ENCODE measurements at places on chromosomes 4 and X. TPM values are rescaled to one million over a fixed set of nuclear protein-coding genes. Genes with fewer than 3 reads are reported as not detected.

- peaks cover 2% of the 10 kb centered on the region for H3K4me1 ChIP-seq
- H3K4me3 ChIP-seq, result no peak overlapping the region
- H3K27me3 ChIP-seq, result no peaks in the 10 kb centered on the region
- no peak overlapping the region for H3K27ac ChIP-seq
Observed at GRCh38 chrX:152845618-152846240, 14.9 kb downstream of the NSDHL start.

- H3K4me1 ChIP-seq, result peaks cover 26% of the 10 kb centered on the region
- H3K27ac ChIP-seq, result peak overlapping the region; percentile 45
- no peak for DNase-seq
- no peaks in the 10 kb centered on the region for H3K27me3 ChIP-seq
- H3K36me3 ChIP-seq, result peaks cover 27% of the 10 kb centered on the region
Observed at GRCh38 chr4:128285085-128285997, 2.3 kb downstream of the PGRMC2 start.

DCAF12L2 gene
- total RNA-seq, result not detected

- H3K27me3 ChIP-seq, result peaks cover 2% of the 10 kb centered on the region
- H3K27ac ChIP-seq, result no peak overlapping the region
- H3K4me3 ChIP-seq, result no peak overlapping the region
- no peaks in the 10 kb centered on the region for H3K4me1 ChIP-seq
- no peaks in the 10 kb centered on the region for H3K36me3 ChIP-seq
- no peak for DNase-seq
Observed at GRCh38 chr4:55216863-55217635, 91.7 kb upstream of the KDR start.

GPC4 gene
- total RNA-seq, result 0.05 TPM

GRCh38 chrX:132146456-132146855 is 18.6 kb upstream of the FRMD7 start:
- peaks cover 15% of the 10 kb centered on the region for H3K27me3 ChIP-seq
- no peak overlapping the region for H3K4me3 ChIP-seq
- no peak for DNase-seq
- H3K36me3 ChIP-seq, result no peaks in the 10 kb centered on the region

DNA sequence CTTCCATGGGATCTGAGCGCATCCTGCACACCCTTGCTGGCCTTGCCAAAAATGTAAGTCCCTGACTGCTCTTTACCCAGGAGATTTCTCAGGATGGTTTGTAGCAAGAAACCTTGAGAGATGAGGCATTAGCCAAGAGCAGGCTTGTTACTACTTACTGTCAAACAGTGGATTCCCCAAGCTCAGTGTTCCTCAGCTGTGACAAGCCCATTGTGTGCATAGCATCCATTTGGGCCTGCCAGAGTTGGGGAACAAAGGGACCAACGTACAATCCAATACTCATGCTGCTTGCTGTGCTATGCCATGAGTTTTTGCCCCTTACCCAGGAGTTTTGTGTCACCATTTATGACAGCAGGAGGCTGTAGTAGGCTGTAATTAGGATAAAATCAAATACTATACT is 267.6 kb downstream of the TENM3 start:
- peaks cover 2% of the 10 kb centered on the region for H3K27me3 ChIP-seq
- H3K4me1 ChIP-seq, result no peaks in the 10 kb centered on the region
- H3K36me3 ChIP-seq, result no peaks in the 10 kb centered on the region
- no peak for DNase-seq

FOXR2 gene
- total RNA-seq, result not detected

GRCh38 chrX:111854556-111855490 is 21.2 kb upstream of the TRPC5OS start:
- no peak overlapping the region for H3K27ac ChIP-seq
- H3K4me1 ChIP-seq, result no peaks in the 10 kb centered on the region
- no peak overlapping the region for H3K4me3 ChIP-seq

GRCh38 chr4:1249731-1250526 is 999 bp upstream of the CTBP1 start:
- peak overlapping the region; percentile 90 for H3K4me3 ChIP-seq
- H3K36me3 ChIP-seq, result peaks cover 55% of the 10 kb centered on the region
- H3K4me1 ChIP-seq, result peaks cover 45% of the 10 kb centered on the region
- no peaks in the 10 kb centered on the region for H3K27me3 ChIP-seq

DNA sequence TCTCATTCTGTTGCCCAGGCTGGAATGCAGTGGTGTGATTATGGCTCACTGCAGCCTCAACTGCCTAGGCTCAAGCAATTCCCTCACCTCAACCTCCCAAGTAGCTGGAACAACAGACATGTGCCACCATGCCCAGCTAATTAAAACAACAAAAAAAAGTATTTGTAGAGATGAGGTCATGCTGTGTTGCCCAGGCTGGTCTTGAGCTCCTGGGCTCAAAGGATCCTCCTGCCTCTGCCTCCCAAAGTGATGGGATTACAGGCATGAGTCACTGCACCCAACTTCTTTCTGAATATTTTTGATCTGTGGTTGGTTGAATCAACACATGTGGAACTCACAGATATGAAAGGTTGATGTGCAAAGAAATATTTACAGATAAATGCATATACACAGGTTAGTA is 18.5 kb upstream of the SEPTIN11 start:
- H3K27ac ChIP-seq, result no peak overlapping the region
- no peak for DNase-seq
- H3K4me1 ChIP-seq, result no peaks in the 10 kb centered on the region
- no peak overlapping the region for H3K4me3 ChIP-seq
- peaks cover 16% of the 10 kb centered on the region for H3K27me3 ChIP-seq

DNA sequence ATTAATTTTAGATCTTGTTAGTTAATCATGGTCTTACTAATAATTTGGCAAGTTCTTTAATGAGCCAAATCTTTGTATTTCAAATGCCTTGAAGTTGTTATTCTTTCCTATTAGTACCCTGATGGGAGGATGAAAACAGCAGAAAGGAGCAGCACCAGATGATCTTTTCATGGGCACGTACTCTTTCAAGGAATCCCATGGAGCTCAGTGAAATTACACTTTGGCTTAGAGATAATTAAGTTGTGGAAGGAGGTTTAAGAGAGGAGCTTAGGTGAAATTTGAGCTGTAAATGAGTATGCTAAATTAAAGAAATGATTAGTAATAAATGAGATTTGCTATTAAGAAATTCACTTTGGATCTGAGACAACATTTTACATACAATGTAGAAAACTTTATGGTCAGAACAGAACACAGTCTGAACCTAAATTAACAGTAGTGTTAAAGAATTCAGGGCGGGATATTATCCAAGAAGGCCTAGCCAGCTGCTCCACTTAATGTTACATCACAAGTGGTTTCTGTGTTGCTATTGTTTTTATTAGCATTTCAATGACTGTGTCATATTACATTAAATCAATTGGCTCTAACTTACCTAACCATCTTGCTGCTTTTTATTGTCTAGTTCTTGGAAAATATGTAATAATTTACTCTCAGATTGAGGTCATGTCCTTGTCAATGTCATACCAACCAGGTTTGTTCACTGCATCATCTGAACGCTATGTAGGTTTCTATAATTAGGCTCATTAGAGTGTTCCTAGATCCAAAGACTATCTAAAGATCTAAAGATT is 3.9 kb downstream of the MTHFD2L start:
- H3K36me3 ChIP-seq, result peaks cover 35% of the 10 kb centered on the region
- H3K4me3 ChIP-seq, result no peak overlapping the region
- peaks cover 18% of the 10 kb centered on the region for H3K4me1 ChIP-seq
- no peak for DNase-seq
- no peak overlapping the region for H3K27ac ChIP-seq

NUDT10 gene
- 0.51 TPM for total RNA-seq

- H3K27me3 ChIP-seq, result no peaks in the 10 kb centered on the region
- H3K4me1 ChIP-seq, result no peaks in the 10 kb centered on the region
- no peak overlapping the region for H3K4me3 ChIP-seq
- no peak overlapping the region for H3K27ac ChIP-seq
Observed at GRCh38 chrX:750812-751211, 120.2 kb downstream of the SHOX start.

ESX1 gene
- not detected for total RNA-seq

DNA sequence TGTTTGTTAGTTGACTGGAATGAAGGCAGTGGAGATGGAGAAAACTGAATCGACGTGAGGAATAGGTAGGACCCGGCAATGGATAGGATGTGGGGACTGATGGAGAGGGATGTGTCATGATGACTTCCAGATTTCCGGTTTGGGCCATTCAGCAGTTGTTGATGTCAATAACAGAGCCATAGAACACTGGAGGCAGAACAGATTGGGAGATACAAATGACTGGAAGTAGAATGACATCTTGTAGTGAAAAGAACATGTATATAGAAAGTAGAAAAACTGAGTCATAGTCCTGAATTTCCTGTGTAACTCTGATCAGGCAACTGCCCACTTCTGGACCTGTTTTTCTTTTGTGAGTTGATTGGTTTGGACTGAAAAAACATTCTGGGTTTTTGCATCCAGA is 24.5 kb downstream of the CETN2 start:
- H3K4me3 ChIP-seq, result no peak overlapping the region
- H3K4me1 ChIP-seq, result peaks cover 4% of the 10 kb centered on the region
- H3K27me3 ChIP-seq, result peaks cover 7% of the 10 kb centered on the region
- DNase-seq, result no peak
- no peaks in the 10 kb centered on the region for H3K36me3 ChIP-seq

H2BW2 gene
- total RNA-seq, result not detected

- H3K4me3 ChIP-seq, result no peak overlapping the region
- H3K27ac ChIP-seq, result no peak overlapping the region
- DNase-seq, result no peak
- H3K4me1 ChIP-seq, result peaks cover 2% of the 10 kb centered on the region
- no peaks in the 10 kb centered on the region for H3K27me3 ChIP-seq
- no peaks in the 10 kb centered on the region for H3K36me3 ChIP-seq
Observed at GRCh38 chrX:39384996-39385395, 583.7 kb downstream of the MID1IP1 start.

AKAP14 gene
- total RNA-seq, result not detected

GRCh38 chr4:87916626-87917025 is 58.9 kb upstream of the SPP1 start:
- H3K4me3 ChIP-seq, result no peak overlapping the region
- H3K27ac ChIP-seq, result no peak overlapping the region
- H3K36me3 ChIP-seq, result no peaks in the 10 kb centered on the region
- no peak for DNase-seq

DNA sequence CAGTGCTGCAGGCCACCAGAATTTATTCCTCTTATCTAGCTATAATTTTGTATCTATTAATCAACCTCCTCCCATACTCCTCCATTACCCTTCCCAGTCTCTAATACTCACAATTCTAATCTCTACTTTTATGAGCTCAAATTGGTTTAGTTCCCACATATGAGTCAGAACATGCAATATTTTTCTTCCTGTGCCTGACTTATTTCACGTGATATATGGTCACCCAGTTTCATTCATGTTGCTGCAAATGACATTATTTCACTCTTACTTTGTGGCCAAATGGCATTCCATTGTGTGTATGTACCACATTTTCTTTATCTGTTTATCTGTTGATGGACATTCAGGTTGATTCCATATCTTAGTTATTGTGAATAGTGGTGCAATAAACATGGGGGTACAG is 483.5 kb downstream of the ACTRT1 start:
- H3K4me1 ChIP-seq, result no peaks in the 10 kb centered on the region
- H3K27me3 ChIP-seq, result no peaks in the 10 kb centered on the region
- no peak for DNase-seq
- no peak overlapping the region for H3K27ac ChIP-seq

GLOD5 gene
- total RNA-seq, result not detected

FAM184B gene
- not detected for total RNA-seq

DMRTC1B gene
- total RNA-seq, result not detected

- no peaks in the 10 kb centered on the region for H3K27me3 ChIP-seq
- H3K4me1 ChIP-seq, result peaks cover 14% of the 10 kb centered on the region
- H3K27ac ChIP-seq, result peak within 1 kb of the TSS; percentile 85
- DNase-seq, result peak; percentile 83
- no peaks in the 10 kb centered on the region for H3K36me3 ChIP-seq
Observed at GRCh38 chrX:44343412-44344141, at the start of gene EFHC2. Gene EFHC2, minus strand, starts transcription at chrX:44343672. Its CDS starts 84 bp downstream, at chrX:44343588.

DNA sequence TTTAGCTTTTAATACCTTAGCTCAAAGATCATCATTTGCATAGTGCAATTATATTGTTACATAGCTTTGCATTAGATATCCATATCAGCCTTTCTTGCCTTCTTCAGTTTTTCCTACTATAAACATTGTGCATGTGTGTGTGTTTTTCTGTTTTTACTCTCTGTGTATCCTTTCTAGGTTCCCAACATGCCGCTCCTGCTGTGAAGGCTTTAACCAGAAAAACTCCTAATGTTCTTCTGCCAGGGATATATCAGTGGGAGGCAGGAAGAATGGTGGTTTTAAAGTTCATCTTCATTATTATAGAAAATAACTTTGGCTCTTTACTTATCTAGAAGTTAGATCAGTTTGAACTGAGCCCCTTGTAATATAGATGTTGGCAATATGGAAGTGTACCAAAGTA is 61.2 kb downstream of the CPE start:
- peaks cover 7% of the 10 kb centered on the region for H3K27me3 ChIP-seq
- H3K36me3 ChIP-seq, result no peaks in the 10 kb centered on the region
- DNase-seq, result no peak
- no peaks in the 10 kb centered on the region for H3K4me1 ChIP-seq
- no peak overlapping the region for H3K4me3 ChIP-seq

GRCh38 chr4:85573270-85573669 is 98.3 kb downstream of the ARHGAP24 start:
- H3K4me3 ChIP-seq, result no peak overlapping the region
- H3K36me3 ChIP-seq, result no peaks in the 10 kb centered on the region
- no peaks in the 10 kb centered on the region for H3K27me3 ChIP-seq
- DNase-seq, result no peak

GRCh38 chr4:148239494-148239985 is 202.7 kb downstream of the NR3C2 start:
- H3K27me3 ChIP-seq, result no peaks in the 10 kb centered on the region
- H3K4me3 ChIP-seq, result no peak overlapping the region
- no peaks in the 10 kb centered on the region for H3K36me3 ChIP-seq
- no peaks in the 10 kb centered on the region for H3K4me1 ChIP-seq

- H3K27me3 ChIP-seq, result no peaks in the 10 kb centered on the region
- H3K27ac ChIP-seq, result no peak overlapping the region
- H3K36me3 ChIP-seq, result no peaks in the 10 kb centered on the region
- no peak for DNase-seq
- H3K4me1 ChIP-seq, result no peaks in the 10 kb centered on the region
- no peak overlapping the region for H3K4me3 ChIP-seq
Observed at GRCh38 chr4:80926891-80927290, 103.6 kb upstream of the BMP3 start.

DNA sequence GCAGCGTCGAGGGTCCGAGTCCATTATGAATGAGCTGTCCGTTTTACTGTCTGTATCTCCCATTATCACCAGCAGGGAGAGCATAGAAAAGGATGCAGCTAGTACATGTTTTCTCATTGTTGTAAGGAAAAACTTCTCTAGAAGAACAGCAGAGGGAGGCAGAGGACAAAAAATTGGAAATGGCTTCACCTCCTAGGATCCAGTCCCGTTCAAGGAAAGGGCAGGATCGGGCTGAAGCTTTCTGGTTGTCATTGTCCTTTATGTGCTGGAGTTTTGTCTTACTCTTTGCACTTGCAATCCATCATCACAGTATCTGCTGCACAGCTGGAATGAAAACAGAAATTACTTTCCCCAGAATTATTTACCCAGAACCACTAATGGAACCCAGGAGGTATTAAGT is 14.7 kb downstream of the NDP start:
- H3K4me1 ChIP-seq, result peaks cover 5% of the 10 kb centered on the region
- peak; percentile 71 for DNase-seq
- H3K27ac ChIP-seq, result peak overlapping the region; percentile 20
- no peaks in the 10 kb centered on the region for H3K36me3 ChIP-seq

- H3K4me1 ChIP-seq, result no peaks in the 10 kb centered on the region
- no peak overlapping the region for H3K4me3 ChIP-seq
- H3K36me3 ChIP-seq, result no peaks in the 10 kb centered on the region
- H3K27me3 ChIP-seq, result peaks cover 1% of the 10 kb centered on the region
- DNase-seq, result no peak
Observed at GRCh38 chr4:17715511-17715910, 65.9 kb downstream of the FAM184B start.

KLKB1 gene
- 0.09 TPM for total RNA-seq

GRCh38 chr4:144645631-144646522 is at the start of gene HHIP:
Gene HHIP, plus strand, starts transcription at chr4:144646156. Its CDS starts 520 bp downstream, at chr4:144646676.
- H3K27ac ChIP-seq, result no peak within 1 kb of the TSS
- DNase-seq, result peak; percentile 77
- peaks cover 17% of the 10 kb centered on the region for H3K4me1 ChIP-seq
- peak within 1 kb of the TSS; percentile 88 for H3K4me3 ChIP-seq
- no peaks in the 10 kb centered on the region for H3K36me3 ChIP-seq

Measured in activated CD4-positive, alpha-beta T cell treated with anti-CD3 and anti-CD28 coated beads, Interleukin-2, amount 10 ng/mL, durations not matched to agents 24 days and 14 days (primary cell).